ENCODE measurements at places on chromosomes 3 and 15. TPM values are rescaled to one million over a fixed set of nuclear protein-coding genes. Genes with fewer than 3 reads are reported as not detected.

DAZL gene
- 0.01 TPM for polyA plus RNA-seq

ACAD11 gene
- 33.3 TPM for polyA plus RNA-seq

CCR9 gene
- polyA plus RNA-seq: not detected

TM4SF1 gene
- polyA plus RNA-seq: 72.4 TPM

RFX7 gene
- 19.7 TPM for polyA plus RNA-seq

CKMT1A gene
- 1.2 TPM for polyA plus RNA-seq
